ENCODE measurements at places on chromosomes 2 and 18.

GRCh38 chr2:32210767-32211408 is 45.2 kb downstream of the SLC30A6 start:
- DNase-seq: no peak

DNA sequence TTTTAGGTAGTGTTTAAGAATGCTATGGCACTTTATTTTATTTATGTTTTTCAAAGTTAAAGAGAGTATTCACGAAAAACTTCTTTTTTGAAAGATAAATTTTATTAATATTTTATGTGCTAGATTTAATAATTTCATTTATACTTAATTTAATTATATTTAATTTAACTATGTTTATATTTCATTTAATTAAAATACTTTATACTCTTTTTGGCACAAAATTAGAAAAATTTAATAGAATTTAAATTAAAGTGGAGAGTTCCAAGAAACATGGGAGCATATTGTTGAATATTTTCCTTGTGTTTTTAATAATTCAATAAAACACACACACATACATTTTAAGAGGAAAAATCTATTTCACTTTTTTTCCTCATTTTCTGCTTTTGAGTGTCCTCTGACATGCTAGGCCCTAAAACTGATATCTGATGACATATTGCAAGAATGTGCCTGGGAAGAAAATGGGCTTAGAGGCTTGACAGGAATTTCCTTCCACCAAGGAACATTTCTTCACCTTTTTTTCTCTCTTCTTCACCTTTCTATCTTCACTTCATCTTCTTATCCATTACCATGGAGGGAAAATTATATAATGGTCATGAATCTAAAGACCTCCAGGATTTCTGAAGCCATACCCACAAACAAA is 15.4 kb downstream of the ARHGAP28 start:
- no peak for DNase-seq

GRCh38 chr2:211068108-211068780 is 511.8 kb downstream of the CPS1 start:
- no peak for DNase-seq

- DNase-seq: no peak
These were observed 204.2 kb upstream of the FBXO11 start for GRCh38 chr2:48110492-48110891.

DNA sequence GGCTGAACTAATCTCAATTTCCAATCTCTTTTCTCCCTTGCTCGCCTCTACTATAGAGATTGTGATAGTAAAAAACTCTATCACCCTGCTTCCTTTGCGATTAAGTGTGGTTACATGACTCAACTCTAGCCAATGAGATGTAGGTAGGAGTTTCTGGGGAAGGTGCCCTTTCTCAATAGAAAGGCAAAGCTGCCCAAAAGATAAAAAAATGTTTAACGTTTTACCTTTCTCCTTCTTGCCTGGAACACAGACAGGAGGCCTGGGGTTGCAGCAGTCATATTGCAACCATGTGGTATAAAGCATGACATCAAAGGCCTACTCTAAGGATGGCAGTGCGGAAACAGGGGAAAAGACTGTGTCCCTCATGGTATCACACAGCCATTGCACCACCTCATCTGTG is 31.5 kb downstream of the TMEM37 start:
- no peak for DNase-seq

DNA sequence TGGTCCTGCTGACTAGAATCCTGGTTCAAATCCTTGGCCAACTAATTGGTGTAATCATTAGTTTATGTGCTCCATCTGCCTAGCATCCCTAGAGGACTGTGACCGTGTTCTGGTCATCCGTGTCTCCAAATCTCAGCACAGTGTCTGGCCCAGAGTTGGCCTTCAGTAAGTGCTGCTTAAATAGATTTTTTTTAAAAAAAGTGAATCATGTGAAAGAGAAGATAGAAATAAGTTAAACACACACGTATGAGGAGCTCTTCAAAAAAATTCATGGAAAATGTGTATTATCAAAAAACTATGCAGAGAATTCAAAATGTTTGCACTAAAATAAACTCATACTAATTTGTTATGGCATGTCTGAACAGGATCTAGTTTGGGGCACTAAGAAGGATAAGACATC is 129.3 kb upstream of the TLK1 start:
- no peak for DNase-seq

GRCh38 chr2:21276163-21276562 is 152.4 kb downstream of the TDRD15 start:
- DNase-seq: no peak

DNA sequence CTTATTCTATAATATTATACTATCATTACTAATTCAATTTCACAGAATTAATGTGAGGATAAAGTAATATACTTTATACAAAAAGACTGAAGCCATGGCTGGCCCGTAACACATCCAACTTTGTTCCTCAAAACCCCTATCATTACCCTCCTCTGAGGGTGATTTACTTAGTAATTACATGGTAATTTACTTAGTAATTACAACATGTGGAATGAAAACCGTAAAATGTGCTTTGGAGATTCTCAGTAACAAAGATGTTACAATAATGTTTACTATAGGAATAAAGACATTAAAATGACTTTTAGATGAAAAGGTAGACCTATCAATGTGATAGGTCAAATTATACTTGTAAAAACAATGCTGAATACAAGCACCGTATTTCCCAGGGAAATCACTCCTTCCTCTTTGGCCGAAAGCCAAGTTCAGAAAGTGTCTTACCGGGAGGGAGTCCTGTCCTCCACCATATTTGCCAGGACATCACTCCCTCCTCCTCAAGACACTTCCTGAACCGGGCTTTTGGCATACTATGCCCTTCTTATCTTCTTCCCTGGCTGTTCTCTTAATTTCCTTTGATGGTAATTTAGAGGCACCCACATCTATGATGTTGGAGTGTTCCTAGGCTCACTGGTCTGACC is 1047.8 kb downstream of the SOCS6 start:
- no peak for DNase-seq

- DNase-seq: no peak
These were observed 1.5 kb upstream of the PELI1 start for GRCh38 chr2:64145714-64146113.
